ENCODE measurements at places on chromosomes 6 and 20.

- no peak for DNase-seq
These were observed 5.0 kb upstream of the TRAF3IP2 start for GRCh38 chr6:111610548-111611172.

DNA sequence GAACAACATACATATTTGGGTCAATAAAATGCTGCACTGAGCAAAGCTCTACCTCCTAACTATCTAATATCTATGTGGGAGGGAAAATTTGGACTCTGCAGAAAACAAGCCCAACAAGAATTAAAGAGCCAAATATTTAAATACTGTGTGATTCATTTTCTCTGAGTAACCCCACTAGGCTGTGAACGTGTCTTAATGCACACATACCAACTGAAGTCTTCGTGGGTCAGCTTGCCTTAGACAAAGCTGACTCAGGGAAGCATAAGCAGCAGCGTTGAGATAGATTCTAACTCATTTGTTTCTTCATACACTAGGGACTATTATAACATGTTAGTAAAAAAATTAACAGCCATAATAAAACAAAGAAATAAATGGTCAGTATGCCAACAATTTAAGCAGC, 114.3 kb downstream of the GJA1 start:
- DNase-seq, result no peak

DNA sequence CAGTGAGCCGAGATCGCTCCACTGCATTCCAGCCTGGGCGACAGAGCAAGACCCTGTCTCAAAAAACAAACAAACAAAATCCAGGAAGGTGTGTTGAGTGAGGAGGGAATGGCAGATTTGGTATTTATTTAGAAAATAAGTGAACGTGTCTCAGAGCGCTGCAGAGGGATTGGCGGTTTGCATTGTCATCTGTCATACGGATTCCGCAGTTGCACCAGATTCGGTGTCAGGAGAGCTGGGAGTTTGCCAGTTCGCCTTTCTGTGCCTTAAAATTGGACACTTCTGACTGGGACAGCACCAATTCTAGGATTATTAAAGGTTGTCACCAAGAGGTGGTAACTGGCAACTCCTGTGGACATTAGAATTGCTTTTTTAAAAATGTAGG, 912 bp downstream of the SNRNP48 start:
- no peak for DNase-seq

DNA sequence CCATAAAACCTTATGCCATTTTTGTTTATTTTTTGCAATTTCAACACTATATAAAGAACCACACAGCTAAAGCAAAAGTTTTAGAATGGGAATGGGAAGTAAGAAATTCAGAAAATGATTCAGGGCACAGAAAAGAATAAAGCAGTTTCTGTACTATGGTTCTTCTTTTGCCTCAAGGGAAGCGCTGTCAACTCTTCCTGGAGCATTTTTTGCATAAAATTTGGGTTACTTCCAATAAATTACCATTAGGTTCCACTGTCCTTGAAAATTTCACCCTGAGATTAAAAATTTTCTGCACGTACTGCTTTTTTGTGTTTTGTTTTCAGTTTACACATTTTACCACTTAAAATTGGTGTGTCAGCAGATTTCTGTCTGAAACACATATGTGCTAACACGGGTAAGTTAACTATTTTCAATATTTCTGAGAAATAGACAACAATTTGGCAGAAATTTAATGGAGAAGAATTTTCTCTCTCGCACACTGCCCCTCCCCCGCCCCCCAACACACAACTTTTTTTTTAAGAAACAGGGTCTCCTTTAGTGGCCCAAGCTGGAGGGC, 79.6 kb downstream of the ADAT2 start:
- DNase-seq, result no peak

DNA sequence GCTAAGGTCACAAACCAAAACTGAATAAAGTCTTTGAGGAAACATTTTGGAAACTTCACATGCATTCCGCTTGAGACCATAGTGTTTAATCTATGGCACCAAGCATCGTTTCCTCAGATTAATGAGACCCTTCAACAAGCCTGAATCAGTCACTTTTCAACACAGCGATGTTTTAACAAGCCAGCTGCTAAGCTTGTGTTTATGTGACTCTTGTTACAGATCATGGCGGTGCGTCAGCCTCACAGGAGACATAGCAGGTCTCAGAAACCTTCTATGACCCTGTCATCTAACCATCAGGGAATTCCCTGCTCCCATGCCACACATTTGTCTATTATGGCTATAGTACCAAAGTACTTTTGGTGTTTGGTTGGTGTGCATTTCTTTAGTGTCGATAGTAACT, 57.2 kb downstream of the MTFR2 start:
- DNase-seq, result no peak

GRCh38 chr6:27908017-27908416, 4.2 kb downstream of the OR2B2 start:
- DNase-seq, result no peak

- DNase-seq, result no peak
These were observed 7.3 kb downstream of the SIM1 start for GRCh38 chr6:100457311-100457990.

GRCh38 chr20:6492271-6493055, 275.0 kb upstream of the BMP2 start:
- no peak for DNase-seq

DNA sequence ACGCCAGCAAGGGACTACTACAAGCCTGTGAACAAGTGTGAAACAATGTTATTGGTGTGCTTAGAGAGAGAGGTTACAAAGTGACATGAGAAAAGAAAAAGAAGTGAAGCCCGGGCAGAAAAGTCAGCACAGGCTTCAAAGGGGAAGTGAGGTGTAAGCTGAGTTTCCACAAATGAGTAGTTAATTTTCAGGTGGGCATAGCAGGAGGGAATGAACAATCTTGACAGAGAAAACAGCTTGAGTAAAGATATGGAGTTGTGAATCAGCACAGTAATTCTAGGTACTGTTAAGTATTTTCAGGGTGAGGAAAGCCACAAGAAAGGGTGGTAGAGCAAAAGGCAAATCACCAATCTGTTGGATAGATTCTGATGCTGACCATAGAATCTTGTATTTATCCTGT, 4.3 kb downstream of the KCNQ5 start:
- no peak for DNase-seq

DNA sequence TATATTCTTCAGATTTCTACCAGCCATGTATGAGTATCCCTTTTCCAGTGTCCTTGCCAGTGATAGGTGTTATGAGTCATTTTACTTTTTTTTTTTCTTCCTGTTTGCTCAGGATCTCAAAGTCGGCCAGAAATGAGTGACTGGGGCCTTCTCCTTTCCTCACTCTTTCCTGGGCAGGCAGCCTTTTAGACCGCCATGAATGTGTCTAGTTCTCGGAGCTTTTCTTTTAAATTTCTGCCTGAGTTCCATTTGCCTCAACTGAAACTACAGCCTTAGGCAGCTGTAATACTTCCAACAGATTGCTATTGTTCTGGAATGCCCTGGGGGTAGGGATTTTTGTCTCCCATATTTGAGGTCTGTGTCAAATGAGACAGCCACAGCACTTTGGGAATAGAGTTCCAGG, 83.7 kb downstream of the STXBP5 start:
- no peak for DNase-seq

DNA sequence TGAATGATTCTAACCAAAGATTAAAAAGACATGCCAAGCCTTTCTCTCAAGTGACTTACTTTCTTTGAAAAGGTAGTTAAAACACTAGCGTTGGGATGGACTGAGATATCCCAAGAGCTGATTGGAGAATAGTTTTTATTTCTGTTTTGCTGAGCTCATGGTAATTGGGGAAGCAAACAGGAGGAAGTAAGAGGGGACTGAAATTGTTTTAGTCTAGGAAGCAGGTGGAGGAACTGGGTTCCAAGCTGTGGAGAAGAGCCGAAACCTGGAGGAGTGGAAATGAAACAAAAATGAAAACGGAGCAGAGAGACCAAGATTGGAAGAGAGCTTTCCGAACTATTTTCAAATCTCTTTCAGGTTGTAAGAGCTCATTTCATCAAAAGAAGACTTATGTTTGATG, 59.9 kb upstream of the TENT5A start:
- DNase-seq, result no peak

- DNase-seq, result no peak
These were observed 77.6 kb upstream of the MOCS1 start for GRCh38 chr6:40011844-40012243.

DNA sequence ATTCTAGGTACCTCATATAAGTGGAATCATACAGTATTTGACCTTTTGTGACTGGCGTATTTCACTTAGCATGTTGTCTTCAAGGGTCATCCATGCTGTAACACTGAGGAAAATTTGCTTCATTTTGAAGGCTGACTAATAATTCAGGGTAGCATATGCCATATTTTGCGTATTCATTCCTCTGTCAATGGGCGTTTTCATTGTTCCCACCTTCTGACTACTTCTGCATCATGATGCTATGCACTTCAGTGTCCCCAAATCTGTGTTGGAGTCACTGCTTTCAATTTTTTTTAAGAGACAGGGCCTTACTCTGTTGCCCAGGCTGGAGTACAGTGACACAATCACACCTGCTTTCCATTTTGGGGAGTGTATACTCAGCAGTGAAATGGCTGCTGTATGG, 51.6 kb downstream of the SYNDIG1 start:
- DNase-seq, result no peak

DNA sequence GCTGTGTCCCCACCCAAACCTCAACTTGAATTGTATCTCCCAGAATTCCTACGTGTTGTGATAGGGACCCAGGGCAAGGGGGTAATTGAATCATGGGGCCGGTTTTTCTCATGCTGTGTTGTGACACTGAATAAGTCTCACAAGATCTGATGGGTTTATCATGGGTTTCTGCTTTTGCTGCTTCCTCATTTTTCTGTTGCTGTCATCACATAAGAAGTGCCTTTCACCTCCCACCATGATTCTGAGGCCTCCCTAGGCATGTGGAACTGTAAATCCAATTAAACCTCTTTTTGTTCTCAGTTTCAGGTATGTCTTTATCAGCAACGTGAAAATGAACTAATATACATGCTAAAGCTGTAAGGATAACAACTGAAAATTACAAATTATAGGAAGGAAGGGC, 88.3 kb downstream of the CDYL start:
- no peak for DNase-seq

DNA sequence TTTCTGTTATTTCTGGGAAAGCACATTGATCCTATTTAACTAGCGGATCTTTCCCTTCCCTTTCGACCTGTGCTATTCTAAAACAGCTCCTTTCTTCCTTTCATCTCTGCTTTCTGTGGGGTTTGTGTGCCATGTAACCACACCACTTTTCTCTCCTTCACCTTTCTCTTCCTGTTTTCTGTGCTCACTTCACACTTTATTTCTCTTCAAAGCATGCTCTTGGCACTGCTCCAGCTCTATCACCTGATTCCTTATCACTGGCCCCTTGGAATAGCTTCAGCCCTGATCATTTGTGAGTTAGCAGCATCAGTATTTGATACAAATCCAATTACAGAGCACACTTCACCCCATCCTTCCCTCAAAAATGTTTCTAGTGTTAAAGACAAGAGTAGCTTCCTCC, 8.1 kb upstream of the METTL24 start:
- DNase-seq, result no peak

- no peak for DNase-seq
These were observed 40.0 kb downstream of the ALDH8A1 start for GRCh38 chr6:134909701-134910592.

DNA sequence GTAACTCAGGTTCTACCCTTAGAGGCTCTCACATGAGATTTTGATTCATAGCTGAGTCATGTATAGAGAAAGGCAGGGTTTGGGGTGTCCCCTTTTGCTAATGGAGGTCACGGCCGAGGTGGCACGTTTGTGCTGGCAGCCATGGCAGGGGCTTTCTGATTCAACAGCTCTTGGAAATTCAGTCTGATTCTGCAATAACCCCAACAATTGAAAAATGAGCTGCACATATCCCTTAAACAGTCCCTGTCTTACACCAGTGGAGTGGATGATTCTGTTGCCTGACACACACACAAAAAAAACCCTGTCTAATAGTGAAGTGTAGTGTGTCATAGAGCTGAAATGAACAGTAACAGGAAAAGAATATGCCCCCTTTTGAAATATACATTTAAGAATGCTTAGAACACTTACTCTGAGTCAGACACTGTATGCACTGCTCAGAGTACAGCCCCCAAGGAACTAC, 40.4 kb upstream of the ARG1 start:
- DNase-seq, result no peak

DNA sequence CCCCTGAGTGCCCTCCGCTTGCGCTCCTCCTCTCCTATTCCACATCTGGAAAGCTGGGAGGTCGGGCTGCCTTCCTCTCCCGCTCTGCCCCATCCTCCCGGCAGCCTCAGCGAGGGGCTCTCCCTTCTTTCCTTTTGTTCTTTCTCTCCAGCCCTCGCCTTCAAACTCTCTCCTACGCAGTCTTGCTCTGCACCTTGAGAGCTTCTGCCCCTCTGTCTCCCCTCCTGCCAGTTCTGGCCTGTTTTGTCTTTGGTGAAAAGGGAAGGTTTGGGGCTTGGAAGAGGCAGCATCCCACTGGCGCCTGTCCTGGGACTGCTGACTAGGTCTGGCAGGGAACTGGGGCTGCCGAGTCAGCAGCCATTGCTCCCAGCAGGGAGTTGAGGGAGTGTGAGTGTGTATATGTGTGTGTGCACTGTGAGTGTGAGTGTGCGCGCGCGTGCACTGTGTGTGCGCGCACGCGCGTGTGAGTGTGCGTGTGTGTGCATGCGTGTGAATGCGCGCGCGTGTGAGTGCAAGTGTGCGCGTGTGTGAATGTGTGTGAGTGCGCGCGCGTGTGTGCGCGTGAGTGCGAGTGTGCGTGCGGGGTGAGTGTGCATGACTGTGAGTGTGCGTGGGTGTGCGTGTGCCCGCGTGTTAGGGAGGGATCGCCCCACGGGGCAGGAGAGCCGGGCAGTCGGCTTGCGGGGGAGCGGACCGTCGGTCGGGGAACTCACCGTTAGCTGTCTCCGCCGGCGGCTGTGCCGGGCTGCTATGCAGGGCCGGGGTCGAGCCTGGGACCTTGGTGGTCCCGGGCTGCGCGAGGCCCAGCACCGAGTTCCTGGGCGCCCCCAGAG, 523 bp downstream of the CPXM1 start:
- DNase-seq, result no peak

Data from NCI-H2081 treated with DMSO at 0.1 percent for 48 hours (cell line).